ENCODE measurements at places on chromosomes 4 and X.

GRCh38 chrX:10557166-10557565, 63.2 kb downstream of the MID1 start:
- DNase-seq = no peak

DNA sequence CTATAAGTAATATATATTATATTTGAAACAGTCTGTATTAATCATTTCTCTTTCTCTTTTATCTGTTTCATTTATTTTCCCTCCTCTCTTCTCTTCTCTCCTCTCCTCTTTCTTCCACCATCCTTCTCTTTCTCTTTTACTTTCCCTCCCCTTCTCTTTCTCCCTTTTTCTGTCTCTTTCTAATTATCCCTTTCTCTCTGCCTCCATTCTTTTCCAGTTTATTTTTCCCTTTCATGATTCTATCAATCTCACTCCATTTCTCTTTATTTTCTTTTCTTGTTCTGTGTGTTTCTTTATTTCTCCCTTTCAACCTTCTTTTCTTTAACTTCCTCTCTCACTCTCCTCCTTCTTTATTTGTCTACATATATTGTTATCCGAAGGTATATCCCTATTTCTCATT, 399.8 kb upstream of the POU3F4 start:
- no peak for DNase-seq

DNA sequence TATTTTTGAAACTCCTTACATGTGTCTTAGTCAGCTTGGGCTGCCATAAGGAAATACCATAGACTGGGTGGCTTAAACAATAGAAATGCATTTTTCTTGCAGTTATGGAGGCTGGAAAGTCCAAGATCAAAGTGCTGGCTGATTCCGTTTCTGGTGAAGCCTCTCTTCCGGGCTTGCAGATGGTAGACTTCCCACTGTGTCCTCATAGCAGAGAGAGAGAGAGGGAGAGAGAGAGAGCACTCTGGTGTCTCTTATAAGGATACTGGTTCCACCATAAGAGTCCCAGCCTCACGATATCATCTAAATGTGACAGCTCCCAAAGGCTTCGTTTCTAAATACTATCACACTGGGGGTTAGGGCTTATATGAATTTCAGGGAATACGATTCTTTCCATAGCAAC, 39.7 kb downstream of the ENPEP start:
- DNase-seq = no peak

DNA sequence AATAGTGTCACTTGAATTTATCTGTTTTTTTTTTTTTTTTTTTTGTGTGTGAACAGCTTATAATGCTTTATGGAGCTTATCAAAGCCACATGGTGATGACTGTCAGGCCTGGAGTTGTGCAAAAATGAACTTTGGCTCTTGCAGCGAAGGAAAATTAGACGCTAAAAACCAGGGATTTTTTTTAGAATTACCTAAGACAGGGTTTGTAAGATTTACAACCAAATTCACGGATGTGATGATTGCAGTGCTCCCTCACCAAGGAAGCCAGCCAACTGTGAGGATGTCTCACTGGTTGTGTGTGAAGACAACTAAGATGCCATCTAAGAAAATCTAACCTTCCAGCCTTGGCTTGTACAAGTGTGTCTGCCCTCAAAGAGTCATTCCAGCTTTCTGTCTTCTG, 127.1 kb upstream of the SLC4A4 start:
- no peak for DNase-seq

- no peak for DNase-seq
Measured at GRCh38 chr4:26573389-26573794, 10.5 kb upstream of the TBC1D19 start.

DNA sequence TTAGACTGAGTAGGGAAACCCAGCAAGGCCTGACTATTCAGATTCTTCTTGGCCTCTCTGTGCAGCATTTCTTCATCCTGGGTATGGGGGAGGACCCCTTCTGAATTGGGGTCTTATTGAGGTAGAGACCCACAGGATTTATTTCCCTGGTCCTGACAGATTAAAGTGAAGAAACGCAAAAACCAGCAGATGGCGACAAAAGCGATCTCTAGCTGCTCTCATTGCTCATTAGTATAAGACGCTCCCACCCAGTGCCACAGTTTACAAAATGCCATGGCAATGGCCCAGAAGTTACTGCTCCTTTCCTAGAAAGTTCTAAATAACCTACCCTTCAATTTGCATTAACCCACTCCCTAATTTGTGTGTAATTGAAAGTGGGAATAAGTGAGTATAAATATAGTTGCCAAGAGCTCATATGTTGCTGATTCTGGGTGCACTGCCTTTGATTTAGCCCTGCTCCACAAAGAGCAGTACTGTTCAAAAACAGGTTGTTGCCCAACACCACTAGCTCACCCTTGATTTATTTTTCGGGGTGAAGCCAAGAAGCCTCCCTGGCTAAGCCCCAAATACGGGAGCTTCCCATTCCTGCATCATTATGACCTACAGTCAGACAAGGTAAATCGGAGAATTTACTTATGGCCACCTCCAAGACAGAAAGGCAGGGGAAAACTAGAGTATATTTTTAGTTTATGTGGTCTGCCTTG, 3.7 kb upstream of the BEX4 start:
- DNase-seq = peak; percentile 63
